Activated T-cell treated with anti-CD3 and anti-CD28 coated beads, Interleukin-2, amount 50 U/mL, for 24 hours (primary cell): ENCODE measurements at places on chromosomes 3 and 15.

GRCh38 chr15:74251131-74251811, 15.1 kb downstream of the CCDC33 start:
- DNase-seq = no peak

- no peak for DNase-seq
Measured at GRCh38 chr15:66779331-66780009, 77.4 kb downstream of the SMAD6 start.

GRCh38 chr3:70108072-70108471, 108.5 kb downstream of the SAMMSON start:
- no peak for DNase-seq

- DNase-seq = no peak
Measured at GRCh38 chr3:3125977-3126376, 763 bp upstream of the TRNT1 start.

DNA sequence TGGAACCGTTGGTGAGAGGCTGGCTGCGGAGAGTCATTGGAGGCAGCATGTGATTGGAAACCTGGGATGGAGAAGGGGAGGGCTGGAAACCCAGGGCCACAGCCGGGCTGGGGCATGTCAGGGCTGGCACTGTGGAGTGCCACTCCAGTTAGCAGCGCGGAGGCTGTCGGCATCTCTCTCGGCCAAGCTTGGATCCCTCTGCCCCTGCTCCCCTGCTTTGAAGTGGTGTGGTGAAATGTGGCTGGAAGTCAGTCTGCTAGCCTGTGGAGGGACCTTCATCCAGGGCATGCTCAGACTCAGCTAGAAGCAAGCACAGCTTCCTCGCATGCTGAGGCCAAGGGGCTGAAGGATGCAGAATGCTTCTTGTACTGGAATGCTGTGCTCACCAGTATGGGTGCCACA, 13.5 kb downstream of the SLCO3A1 start:
- no peak for DNase-seq

DNA sequence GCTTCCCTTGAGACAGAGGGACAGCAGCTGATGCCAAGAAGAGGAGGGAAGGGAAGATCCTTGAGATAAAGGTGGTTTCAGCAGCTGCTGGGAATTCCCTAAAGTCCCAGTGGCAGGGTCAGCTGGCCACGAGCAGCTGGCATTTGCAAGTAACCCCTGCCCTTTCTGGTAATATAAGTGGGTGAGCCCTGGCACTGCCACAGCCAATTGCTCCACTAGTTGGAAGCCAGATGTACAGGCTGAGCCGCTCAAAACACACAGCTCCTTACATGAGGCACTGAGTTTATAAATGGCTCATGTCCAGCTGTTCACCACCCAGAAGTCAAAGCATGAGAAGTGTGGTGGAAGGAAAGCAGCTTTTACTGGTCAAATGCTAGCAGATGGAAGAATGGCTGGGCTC, 35.4 kb downstream of the PRR20G start:
- DNase-seq = no peak

DNA sequence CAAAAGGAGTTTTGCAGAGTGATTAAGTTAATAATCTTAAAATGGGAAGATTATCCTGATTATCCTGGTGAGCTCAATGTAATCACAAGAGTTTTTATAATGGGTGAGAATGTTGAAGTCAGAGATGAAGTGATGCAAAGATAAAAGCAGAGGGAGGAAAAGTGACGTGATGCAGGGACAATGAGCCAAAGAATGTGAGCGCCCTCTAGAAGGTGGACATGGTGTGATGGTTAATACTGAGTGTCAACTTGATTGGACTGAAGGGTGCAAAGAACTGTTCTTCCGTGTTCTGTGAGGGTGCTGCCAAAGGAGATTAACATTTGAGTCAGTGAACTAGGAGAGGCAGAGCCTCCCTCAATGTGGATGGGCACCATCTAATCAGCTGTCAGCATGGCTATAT, 569.6 kb upstream of the AGTR1 start:
- no peak for DNase-seq

GRCh38 chr3:108513961-108514360, 3.6 kb upstream of the MYH15 start:
- no peak for DNase-seq

DNA sequence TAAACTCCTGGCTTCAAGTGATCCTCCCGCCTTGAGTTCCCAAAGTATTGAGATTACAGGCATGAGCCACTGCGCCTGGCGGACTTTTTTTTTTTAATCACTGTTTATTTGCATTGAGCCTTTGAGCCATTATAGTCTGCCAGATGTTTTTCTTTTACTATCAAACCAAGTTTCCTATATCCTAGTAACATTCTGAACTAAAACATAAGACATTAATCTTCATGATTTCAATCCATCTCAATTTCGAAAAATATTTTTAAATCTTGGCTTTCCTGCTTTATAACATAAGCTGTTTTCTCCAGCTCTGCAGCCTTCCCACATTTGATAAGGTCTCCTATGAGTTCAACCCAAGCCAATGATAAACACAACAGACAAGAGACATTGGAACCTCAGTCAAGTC, 75.4 kb downstream of the UMPS start:
- no peak for DNase-seq

- no peak for DNase-seq
Measured at GRCh38 chr15:57505056-57505715, 86.5 kb upstream of the MYZAP start.

- no peak for DNase-seq
Measured at GRCh38 chr3:21734746-21735145, 16.3 kb downstream of the ZNF385D start.

GRCh38 chr3:133914839-133915600, 19.3 kb upstream of the RAB6B start:
- no peak for DNase-seq

DNA sequence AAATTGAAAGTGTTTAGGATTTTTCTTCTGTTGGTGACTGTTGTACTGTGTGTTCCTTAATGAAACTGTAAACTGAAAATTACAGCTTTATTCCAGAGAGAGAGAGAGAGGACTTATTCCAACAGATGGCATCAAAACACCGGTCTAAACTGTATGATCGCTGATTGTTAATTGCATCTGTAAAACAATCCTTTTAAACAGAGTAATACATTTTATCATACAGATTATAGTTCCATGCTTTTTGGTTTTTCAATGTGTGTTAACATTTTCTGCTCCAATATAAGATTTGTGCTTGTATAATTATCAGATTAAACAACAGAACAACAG, 289.7 kb upstream of the DNAJC19 start:
- DNase-seq = no peak

DNA sequence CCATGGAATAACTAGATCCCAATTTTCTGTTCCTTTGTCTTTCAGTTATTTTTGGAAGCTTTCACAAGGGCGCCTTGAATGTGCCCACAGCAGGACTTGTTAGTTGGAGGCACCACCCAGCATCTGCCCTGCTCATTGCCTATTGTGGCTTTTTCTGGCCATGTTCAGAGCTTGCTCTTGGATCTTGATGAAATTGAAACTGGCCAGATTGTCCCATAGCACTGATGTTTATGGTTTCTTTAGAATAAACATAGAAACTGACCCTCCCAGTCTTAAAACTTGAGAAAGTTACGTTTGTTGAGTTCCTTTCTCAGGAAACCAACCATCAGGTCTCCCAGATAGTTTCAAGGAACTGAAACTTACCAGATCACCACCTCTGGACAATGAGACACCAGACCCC, 474.7 kb downstream of the IL5RA start:
- no peak for DNase-seq
